ENCODE measurements at places on chromosomes 7 and 10.

GRCh38 chr7:121459148-121459547 lies 63.0 kb upstream of the FAM3C start:
- DNase-seq, result no peak

GRCh38 chr7:157041514-157042277 lies 31.2 kb upstream of the MNX1 start:
- no peak for DNase-seq

DNA sequence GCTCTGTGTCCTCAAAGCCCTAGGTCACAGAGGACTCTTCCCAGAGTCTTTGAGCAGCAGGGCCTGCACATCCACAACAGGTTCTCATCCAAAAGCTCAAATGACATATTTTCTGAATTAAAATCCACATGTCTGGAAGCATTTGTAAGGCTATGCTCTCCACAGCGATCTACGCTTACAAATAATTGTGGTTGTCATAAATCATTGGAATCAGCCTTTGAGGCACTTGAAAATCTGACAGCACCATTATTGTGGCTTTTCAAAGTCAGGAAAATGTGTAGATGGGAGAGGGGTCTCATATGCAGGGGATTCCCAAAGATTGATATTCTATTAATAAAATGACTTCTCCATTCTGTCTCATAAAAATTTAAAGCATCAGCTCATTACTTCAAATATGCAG lies 16.3 kb downstream of the GPR26 start:
- no peak for DNase-seq

- no peak for DNase-seq
Observed at GRCh38 chr10:129055225-129055624, 411.8 kb upstream of the MGMT start.

DNA sequence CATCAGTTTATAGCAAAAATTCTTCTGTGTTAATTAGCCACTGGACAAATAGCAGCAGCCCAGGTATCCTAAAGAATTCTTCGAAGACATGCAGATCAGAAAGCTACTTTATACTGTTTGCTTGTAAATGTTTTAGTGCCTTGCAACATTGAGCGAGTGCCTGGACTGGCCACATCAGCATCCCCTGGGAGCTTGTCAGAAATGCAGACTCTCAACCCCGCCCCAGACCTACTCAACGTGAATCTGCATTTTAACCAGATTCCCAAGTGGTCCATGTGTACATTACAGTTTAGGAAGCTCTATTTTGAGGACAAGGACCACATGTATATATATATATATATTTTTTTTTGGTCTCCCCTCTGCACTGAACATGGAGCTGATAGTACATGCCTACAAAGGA lies 18.5 kb upstream of the PLEKHS1 start:
- DNase-seq, result no peak

DNA sequence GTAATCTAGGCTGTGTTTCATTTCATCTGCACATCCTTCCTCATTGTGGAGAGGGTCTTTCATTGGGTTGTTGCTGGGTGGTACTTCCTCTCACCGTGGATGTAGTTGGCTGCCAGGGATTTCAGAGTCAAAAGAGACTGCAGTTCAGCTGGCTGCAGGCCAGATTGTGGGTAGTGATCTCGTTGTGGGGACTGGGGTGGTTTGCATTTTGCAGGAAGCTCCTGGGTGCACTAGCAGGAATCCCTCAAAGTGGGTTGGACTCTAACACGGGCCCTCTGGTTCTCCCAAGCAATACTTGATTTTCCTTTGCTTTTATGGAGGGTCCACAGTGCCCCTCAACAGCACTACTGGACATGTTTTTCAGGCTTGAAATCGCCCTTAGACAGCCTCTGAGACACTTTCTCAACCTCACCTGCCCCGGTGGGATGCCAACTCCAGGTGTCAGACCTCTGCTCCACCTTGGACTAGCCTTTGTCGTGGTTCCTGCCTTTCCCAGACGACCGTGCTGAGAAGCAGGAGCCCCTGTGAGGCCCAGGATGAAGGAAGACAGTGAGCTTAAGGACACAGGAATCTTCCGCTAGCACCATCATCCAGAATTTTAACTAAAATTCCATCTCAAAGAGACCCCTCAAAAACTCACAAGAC lies 23.9 kb upstream of the ZNF273 start:
- no peak for DNase-seq
